Cerebellar nuclear complex (tissue), 1 donor: ENCODE measurements at places on chromosomes 5 and 9.

- no peak for DNase-seq
These were observed 66.9 kb downstream of the TMC1 start for GRCh38 chr9:72588336-72588735.

DNA sequence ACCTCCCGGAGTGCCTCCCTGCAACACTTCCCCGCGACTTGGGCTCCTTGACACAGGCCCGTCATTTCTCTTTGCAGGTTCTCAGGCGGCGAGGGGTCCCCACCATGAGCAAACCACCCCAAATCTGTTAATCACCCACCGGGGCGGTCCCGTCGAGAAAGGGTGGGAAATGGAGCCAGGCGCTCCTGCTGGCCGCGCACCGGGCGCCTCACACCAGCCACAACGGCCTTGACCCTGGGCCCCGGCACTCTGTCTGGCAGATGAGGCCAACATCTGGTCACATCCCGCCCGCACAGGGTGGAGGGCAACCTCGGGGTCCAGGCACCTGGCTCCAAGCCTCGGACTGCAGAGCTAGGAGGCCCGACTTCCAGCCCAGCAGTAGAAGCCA is 776 bp upstream of the TERT start:
- DNase-seq, result no peak

- no peak for DNase-seq
These were observed 106.8 kb downstream of the WNK2 start for GRCh38 chr9:93290495-93291434.

DNA sequence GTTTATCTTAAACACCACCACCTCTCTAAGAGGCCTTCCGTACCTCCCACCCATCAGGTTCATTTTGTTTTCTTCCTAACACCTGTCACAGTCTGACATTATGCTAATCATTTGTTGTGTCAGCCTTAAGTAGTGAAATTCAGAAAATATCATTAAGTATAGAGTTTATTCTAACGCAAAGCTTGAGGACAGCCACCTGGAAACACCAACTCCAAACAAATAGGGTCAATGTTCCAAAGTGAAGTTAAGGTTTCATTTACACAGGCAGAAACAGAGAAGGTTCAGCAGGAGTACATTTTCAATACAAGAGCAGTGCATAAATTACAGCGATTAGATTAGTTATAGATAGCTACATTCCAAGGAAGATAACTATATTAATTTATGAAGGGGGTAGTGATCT is 1.3 kb upstream of the SMC5 start:
- DNase-seq, result no peak

GRCh38 chr9:118529624-118530214 is 825.5 kb downstream of the TLR4 start:
- no peak for DNase-seq

GRCh38 chr9:15697446-15697851 is 144.6 kb downstream of the CCDC171 start:
- no peak for DNase-seq
